ENCODE measurements at places on chromosomes 2 and 18.

DNA sequence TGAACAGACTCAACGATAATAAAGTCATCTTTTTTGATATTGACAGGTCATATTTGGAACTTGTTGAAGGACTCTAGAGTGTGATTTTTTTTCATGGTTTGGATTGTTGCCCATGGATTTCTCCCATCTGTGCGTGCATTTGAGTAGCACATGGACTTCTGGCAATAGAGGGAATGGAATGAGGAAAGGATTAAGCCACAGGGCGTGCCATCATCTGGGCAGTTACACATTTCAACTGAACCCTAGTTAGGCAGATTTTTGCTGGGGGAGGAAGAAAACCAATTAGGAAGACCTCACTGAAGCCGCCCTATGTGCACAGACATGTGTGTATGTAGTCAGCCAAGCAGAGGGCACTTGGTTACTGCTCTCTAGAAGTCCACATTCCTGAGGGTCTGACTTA, 72.6 kb downstream of the TPGS2 start:
- no peak for DNase-seq

- DNase-seq, result no peak
Measured at GRCh38 chr2:85819811-85820510, 66.2 kb downstream of the ATOH8 start.

DNA sequence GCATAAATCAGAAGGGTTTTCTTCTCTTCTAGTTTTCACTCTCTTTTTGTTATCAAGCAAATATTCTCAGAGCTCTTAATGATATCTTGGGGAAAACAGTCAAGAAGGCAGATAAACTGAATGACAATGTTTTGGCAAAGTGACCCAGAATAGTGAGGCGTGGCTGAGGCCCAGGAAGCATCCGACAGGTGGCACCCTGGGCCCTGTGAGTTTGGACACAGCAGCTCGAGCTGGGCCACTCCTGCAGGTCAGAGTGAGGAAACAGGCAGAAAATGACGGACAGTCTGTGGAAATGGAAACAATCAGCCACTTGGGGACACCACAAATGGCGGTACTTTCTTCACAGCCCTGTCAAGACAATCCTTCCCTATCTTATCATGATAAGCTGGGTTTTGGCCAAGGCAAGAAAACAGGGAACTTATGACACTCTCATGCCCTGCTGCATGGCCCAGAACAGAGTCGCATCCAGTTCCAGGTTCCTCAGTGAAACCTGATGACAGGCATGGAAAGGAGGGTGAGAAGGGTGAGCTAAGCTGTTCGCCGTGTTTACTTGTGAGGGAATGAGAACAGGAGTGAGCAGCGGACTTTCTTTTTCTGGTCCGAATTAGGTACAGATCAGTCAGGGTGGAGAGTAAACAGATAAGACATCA, 32.1 kb downstream of the MRPL44 start:
- no peak for DNase-seq

- no peak for DNase-seq
Measured at GRCh38 chr2:42331569-42332284, 29.3 kb downstream of the COX7A2L start.

DNA sequence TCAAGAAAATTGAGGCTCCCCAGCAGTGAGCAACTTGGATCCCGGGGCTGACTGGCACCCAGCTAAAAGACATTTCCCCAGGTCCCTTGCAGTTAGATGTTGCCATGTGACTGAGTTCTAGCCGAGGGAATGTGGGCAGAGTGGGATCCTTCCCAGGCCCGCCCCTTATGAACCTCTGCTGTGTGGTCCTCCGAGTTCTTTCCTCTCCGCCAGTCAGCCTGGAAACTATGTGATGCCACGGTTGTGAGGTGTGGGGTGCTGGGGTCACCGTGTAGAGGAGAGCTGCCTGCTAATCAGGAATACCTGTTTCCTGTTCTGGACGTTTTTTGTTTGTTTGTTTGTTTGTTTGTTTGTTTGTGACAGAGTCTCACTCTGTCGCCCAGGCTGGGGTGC, 45.5 kb downstream of the TMEM37 start:
- DNase-seq, result no peak

GRCh38 chr2:218701806-218702205, 8.8 kb upstream of the TTLL4 start:
- DNase-seq, result no peak

DNA sequence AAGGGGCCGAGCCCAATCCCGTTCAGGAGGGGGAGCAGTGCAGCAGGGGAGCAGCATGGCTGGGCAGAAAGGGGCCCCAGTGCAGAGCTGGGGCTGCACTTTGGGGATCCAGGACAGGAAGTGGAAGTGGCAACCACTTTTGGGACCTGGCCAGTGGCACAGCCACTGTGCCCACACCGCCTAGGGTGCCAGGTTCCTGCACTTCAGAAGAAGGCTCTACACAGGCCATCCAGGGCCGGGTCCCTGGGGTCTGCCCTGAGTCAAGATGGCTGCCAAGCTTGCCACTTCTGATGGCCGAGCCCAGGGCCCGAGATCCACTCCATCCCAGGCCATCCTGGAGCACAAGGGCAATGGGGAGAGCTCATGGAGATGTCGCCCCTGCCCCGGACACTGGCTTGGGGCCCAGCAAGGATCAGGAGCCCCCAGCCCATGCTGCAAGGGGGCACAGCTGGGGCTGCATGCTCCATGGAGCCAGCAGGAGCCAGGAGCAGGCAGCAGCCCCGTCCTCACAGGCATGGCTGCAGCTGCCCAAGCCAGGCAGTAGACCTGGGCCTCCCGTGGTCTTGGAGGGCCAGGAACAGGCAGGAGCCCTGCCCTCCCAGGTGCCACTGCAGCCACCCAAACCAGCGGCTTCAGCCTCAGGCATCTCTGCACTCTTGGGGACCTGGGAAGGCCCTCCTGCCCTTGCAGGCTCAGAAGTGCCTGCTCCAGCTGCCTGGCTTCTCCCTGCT, 35.0 kb upstream of the ID2 start:
- no peak for DNase-seq

DNA sequence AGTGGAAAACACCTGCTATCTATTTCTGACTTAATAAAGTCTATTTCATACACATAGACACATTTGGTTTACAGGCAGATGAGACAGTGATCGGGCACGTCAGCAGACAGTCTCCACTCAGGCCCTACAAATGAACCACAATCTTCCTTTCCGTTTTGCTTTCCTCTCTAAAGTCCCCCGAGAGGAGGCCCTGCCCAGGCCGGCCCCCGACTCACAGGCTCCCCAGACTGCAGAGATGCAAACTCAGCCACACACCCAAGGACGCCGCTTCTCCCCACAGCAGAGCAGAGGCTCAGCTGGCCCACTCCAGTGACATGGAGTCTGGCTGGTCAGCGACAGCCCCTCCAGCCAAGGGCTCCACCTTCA, 9.3 kb upstream of the MTERF4 start:
- DNase-seq, result no peak

DNA sequence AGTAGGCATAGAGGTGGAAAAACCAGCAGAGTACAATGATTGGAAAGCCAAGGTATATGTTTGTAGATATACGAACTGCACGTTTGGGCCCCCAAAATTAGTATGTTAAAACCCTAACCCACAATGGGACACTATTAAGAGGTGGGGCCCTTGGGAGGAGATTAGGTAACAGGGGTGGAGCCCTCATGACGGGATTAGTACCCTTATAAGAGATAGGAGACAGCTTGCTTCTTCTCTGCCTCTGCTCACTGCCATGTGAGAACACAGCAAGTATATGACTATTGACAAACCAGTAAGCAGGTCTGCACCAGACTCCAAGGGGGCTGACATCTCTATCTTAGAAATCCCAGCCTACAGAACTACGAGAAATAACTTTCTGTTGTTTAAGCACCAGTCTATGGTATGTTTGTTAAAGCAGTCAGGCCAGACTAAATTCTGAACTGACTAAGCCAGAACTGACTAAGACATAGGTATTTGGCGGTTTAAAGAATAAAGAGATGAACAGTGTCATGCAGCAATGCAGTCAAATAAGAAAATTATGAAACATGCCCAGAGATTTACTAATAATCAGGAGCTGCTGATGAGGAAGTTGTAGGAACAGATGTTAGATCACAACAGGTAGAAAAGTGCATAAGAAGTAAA, 182.9 kb downstream of the DYM start:
- no peak for DNase-seq

DNA sequence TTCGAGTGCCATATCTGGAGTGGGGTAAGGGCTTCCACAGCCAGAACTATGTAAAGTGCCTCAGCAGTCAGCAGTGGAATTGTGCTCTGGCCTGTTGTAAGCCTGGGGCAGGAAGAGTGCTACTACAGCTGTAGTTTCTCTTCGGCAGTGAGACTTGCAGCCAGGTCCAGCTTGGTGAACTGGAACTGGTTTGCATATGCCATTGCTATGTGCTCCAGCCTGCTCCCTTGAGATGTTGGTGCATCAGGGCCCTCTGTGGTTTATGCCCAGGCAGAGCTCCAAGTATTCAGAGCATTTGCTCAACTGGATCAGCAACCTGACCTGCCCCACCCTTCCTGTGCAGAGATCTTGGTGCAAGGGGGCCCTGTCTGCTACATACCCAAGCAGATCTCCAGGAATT, 47.8 kb downstream of the ZNF804A start:
- DNase-seq, result no peak

DNA sequence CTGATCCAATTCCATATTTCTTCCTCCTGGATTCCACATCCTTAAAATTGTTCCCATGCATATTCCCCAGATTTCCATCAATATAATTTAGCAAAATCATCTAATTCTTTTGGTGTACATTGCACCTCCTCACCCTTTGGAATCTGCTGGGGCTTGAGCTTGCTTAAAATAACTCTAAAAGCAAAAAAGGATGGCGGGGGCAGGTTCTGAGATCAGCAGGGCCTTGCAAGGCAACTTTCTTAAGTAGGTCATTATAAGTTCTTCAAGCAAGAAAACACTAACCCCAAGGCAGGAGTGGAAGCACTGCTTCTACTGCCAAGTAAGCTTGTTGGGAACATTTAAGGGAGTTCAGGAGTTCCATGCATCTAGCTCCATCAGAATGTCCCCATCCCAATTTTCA, 254.3 kb upstream of the CCDC68 start:
- no peak for DNase-seq

- no peak for DNase-seq
Measured at GRCh38 chr18:980586-980985, 75.9 kb downstream of the ADCYAP1 start.

GRCh38 chr2:219656526-219656925, 29.1 kb downstream of the SLC4A3 start:
- DNase-seq, result no peak

- no peak for DNase-seq
Measured at GRCh38 chr2:50727636-50728339, 304.1 kb downstream of the NRXN1 start.

DNA sequence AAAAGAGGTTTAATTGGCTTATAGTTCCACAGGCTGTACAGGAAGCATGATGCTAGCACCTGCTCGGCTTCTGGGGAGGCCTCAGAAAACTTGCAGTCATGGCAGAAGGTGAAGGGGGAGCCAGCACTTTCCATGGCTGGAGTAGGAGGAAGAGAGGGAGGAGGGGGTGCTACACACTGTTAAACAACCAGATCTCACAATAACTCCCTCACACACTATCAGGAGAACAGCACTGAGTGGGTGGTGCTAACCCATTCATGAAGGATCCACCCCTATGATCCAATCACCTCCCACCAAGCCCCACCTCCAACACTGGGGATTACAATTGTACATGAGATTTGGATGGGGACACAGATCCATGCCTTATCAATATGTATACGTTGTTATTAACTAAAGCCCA, 85.1 kb downstream of the PPP1R1C start:
- no peak for DNase-seq

DNA sequence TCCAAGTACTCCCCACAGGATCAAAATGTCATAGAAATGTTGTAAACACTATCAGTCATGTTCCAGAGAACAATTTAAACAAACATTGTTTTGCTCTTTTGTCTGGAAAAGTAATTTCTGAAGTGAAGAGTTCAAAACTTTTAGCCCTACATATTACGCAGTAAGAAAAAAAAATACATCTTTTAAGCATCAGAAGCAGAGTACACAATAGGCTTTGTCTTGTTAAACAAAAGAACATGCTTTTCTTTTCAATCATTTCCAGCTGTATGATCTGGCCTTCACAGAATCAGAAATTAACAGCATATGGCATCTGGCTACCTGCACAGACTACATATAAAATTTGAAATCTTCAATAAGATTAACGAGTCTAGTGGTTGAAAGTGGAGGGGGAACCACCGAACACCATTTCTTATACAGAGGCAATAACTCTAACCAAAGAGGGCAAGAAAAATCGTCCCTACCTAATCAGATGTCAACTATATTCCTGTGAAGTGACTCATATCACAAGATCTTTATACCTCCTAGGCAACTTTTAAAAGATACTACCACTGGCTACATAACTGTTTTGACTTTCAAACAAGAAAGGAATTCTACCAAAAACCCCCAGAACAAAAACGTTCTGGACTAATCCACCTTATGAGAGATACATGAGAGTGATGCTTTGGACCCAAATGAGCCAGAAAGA, 149.3 kb downstream of the EXOC6B start:
- DNase-seq, result no peak

GRCh38 chr2:129080715-129081476, 762.2 kb upstream of the HS6ST1 start:
- DNase-seq, result no peak

DNA sequence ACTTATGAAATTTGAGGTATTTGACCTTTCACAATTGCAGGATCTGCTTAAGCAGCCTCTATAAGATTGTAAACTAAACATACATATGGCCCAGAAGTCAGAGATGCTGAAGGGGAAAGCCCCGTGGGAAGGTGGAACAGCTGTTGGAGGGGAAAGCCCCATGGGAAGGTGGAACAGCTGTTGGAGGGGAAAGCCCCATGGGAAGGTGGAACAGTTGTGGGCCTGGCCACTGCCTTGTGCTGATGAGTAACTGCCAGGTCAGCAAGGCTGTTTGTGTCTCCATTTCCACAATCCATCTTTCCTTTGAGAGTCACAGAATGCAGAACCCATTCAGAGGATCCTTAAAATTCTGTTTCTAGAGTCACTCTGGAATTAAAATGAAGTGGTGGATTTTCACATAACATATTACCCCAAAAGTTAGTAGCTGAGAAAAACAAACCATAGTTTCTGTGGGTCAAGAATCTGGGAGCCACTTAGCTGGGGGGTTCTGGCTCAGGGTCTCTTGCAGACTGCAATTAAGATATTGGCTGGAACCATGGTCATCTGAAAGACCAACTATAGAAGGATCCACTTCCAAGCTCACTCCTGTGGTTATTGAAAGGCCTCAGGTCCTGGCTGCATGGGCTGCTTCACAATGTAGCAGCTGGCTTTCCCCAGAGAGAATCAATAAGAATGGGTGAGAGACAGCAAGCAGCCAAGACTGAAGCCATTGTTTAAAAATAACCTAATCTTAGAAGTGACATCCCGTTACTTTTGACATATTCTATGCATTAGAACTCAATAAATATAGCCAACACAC, 86.6 kb upstream of the CAVIN2 start:
- DNase-seq, result no peak

- no peak for DNase-seq
Measured at GRCh38 chr2:157933160-157933920, 57.2 kb upstream of the ACVR1 start.
